ENCODE measurements at places on chromosomes 1 and 21.
A peak's percentile ranks its signal among the peaks of the same experiment; 100 is the strongest.

- peak; percentile 44 for DNase-seq
These were observed 161.2 kb downstream of the RUNX1 start for GRCh38 chr21:34887725-34888568.

DNA sequence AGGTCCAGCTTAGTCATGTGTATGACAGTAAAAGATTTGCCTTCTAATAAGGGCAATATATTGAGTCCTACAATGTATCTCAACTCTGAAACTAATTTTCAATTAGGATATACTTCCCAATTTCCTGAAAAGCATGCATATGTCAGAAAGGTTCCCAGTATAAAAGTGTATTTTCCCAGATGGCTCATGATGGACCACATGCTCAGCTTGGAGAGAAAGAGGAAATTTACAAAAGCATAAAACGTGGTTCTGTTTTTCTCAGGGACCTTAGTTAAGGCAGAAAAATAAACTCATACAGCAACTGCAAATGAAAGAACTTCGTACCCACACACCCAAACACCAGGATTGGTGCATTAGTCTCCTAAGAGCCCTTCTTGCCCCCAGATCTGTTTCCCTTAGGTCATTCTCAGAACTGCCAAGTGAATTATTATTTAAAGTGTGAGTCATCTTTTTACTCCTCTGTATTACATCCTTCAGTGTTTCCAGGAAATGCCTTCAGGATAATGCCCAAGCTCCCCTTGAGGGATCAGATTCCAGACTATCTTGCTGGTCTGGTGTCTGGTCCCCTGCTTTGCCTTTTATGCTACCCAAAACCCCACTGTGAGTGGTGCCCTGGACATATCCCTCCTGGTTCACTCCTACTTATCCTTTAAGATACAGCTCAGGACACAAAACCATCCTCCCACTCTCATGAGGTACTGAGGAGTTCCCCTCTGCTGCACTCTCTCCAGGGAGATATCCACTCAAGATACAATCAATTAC lies 57.4 kb downstream of the SSX2IP start:
- no peak for DNase-seq

DNA sequence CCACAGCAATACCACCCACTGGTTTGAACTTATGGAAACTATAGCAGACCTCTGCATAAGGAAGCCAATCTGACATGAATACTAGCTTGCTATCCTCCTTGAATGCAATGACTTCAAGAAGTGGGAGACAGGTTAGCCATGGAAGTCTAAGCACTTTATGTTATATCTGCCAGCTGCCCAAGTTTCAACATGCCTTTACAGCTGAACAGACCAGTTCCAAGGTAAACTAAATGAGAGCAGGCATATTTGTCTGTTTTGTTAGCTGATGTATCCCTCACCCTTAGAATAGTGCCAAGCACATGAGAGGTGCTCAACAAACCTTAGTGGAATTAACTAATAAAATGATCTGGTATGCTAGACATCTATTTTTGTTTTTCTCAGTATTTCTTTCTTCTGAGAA lies 65.1 kb downstream of the ALG14 start:
- DNase-seq: no peak

DNA sequence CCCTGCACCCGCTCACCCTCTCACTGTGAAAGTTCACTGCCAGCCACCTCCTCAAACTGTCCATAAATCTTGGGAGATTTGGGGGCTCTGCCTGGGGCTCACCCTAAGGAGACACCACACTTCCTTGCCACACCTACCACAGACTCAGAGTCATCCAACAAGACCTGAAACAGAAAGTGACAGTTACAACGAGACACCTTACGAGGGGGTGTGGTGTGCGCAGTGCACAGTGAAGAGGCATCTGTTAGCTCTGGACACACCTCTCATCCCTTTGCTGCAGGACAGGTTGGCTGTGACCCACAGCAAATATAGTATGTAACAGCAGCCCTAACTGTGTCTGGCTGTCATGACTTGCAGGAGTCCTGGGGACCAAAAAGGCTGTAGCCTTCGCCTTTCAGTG lies 190.2 kb downstream of the NR5A2 start:
- no peak for DNase-seq

DNA sequence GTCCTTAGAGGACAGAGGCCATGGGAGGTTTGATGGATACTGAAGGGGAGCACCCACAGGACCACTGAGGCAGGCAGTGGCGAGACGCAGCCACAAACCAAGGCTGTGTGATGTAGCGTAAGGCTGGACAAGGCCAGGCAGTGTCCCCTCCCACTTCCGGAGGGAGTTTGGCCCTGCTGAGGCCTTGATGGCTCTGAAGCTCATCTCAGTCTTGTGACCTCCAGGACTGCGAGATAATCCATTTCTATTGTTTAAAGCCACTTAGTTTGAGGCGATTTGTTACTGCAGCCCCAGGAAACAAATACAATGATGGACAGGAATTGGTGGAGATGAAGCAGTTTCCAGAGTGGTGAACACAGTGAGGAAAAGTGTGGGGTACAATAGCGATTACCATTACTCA lies 15.3 kb downstream of the PIGP start:
- DNase-seq: no peak

DNA sequence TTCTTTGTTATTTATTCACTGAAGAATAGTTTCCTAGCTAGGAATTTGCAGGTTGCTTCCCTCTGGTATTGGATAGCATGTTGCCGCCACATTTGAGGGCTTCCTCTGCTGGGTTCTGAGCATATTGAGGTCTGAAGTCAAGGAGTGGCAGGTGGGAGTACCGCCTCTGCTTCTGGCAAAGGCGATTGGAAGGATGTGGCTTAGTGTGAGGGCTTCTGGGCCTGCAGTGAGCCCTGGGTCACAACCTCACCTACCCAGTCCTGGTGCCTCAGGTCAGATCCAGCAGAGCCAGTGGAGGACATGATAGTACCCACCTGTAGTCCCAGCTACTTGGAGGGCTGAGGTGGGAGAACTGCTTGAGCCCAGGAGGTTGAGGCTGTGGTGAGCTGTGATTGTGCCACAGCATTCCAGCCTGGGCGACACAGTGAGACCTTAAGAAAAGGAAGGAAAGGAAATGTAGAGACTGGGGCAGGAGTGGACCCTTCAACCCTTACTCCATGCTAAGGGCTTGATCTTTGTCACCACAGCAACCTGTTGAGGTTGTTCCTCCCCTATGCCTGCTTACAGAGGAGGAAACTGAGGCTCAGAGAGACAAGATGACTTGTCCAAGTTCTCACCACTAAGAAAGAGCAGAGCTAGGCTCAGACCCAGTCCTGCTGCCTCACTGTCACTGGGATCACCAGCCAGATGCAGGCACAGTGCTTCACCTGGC lies 22.8 kb downstream of the A3GALT2 start:
- no peak for DNase-seq

- no peak for DNase-seq
These were observed 72.4 kb upstream of the BCAR3 start for GRCh38 chr1:93753791-93754763.

GRCh38 chr1:22296701-22297591 lies 154.0 kb upstream of the WNT4 start:
- DNase-seq: no peak

DNA sequence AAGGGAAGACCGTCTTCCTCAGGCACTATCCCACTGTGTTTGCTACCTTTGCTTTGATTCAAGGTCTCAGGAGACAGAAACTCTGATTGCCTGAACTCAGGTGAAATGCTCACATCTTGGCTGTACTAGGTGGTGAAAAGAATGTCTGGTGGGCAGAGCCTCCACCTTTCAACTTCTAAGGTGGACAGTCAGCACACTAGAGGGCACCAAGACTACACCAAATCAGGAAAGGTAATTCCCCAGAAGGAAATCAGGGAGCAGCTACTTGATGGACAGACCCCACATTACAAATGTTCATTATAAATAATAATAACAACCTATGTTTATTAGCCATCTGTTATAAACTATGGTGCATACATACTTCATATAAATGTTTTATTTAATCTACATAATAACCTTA lies 220.9 kb downstream of the ATG4C start:
- peak; percentile 16 for DNase-seq
